Activated CD8-positive, alpha-beta memory T cell treated with anti-CD3 and anti-CD28 coated beads for 48 hours (primary cell): ENCODE measurements at places on chromosomes 11 and 22.
A peak's percentile ranks its signal among the peaks of the same experiment; 100 is the strongest.

- DNase-seq = no peak
Observed at GRCh38 chr22:33034753-33035152, 23.4 kb downstream of the SYN3 start.

GRCh38 chr11:80173371-80174136 lies 732.7 kb upstream of the TENM4 start:
- DNase-seq = no peak

DNA sequence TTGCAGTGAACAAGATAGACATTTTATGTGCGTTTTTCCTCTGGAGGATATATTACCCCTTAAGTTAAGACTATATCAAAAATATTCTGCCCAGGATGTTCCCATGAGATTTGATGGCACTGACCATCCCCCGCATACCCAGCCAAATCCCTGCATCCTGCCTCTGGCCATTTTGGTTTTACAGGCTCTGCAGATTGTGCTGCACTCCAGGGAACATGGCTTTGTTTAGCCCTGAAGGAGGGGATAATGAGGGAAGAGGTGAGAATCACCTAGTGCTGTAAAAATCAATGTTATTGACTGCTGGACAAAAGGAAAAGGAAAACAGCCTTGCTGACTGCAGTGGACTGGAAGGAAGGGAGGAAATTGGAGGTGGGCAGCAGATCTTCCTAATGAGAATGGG lies 717.4 kb downstream of the DLG2 start:
- DNase-seq = no peak

DNA sequence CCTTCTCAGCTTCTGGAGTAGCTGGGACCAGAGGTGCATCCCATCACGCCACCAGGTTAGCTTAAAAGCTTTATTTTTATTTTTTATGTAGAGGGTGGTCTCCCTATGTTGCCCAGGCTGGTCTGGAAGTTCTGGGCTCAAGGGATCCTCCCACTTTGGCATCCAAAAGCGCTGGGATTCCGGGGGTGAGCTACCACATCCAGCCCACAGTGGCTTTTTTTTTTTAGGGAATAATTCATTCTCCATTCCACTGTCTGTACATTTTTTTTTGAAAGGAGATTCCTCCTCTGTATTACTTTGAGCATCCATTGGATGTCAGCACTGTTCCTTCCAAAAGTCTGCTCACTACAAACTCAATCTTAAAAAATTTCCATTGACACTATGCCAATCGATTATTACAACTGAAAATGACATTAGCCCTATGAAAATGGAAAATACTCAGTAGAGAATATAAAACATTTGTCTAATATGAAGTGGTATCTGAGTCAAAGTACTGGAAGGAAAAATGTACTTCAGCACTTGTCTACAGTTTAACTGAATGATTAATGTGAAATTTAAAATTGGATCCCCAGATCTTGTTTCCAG lies 1.3 kb upstream of the LPXN start:
- DNase-seq = no peak

DNA sequence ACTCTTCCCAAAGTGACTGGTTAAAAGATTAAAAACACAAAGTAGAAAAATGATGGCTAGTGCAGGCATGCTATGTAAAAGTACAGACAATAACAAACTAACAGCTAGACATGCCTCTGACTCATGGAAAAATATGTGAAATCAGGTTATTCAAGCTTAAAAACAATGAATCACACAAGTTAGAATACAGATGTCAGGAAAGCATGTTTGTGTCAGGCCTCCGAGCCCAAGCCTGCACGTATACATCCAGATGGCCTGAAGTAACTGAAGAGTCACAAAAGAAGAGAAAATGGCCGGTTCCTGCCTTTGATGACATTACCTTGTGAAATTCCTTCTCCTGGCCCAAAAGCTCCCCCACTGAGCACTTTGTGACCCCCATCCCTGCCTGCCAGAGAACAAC lies 110.1 kb downstream of the NOX4 start:
- no peak for DNase-seq

- no peak for DNase-seq
Observed at GRCh38 chr22:37749831-37750595, 53.2 kb downstream of the TRIOBP start.

DNA sequence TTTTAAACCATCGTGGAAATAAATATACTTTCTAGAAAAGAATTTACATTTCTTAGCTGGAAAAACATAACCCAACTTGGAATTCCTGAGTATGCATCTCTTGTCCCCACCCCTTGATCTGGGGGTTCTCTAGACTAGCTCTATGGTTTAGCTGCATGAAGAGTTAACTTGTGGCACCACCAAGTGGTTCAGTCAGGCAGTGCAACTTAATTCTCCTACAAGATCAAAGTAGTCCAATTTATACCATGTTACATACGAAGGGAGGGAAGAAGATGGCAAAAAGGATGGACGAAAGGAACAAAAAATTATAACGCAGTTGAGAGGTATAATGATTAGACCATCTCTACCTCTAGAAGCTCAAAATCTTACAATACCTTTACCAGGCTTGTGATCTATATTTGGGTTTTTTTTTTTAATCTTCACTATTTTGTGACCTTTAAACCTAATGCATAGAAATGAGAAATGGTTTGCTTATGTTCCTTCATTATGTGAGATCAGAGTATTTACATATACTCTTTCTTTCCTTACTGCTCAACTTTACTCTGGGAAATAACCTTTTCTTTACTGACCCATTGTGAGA lies 28.5 kb upstream of the ALKBH3 start:
- peak; percentile 7 for DNase-seq

GRCh38 chr11:103585911-103586310 lies 450.5 kb upstream of the DDI1 start:
- DNase-seq = no peak

- DNase-seq = no peak
Observed at GRCh38 chr22:35509960-35510359, 30.7 kb upstream of the RASD2 start.

DNA sequence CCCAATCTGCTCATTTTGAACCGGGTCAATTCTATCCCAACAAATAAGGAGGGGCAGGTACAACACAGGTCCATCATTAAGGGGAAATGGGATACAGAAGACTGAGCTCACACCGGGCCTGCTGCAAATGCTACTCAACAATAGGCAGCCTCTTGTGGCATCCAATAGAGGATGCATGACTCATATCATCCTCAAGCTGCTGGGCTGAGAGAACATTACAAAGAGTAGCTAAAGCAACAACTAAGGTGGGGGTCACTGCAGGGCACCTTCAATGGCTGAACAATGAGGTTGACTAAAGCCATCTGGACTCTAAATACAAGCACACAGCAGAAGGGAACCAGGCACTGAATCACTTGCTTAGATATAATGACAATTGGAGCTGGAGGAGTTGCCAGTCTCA lies 130.1 kb upstream of the SYN3 start:
- DNase-seq = no peak

GRCh38 chr11:38448284-38448683 lies 1850.2 kb upstream of the RAG2 start:
- DNase-seq = no peak

DNA sequence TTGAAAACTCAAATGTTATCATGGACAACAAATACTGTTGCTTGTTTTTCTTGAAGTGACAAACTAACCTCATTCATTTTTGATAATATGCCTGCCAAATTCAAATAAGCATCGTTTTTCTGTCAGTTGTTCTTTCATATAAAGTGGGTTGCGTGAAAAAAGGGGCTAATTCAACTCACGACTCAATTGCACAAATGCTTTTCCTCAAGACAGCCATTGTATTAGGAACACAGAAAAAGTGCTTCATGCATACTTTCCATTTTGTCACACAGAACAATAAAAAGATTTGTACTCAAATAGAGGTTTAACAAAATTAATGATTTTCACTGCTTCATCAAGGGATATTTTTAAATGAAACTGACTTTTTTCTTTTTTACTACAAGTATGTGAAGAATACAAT lies 94.6 kb upstream of the ALKBH3 start:
- DNase-seq = no peak

GRCh38 chr11:76161261-76161961 lies 44.9 kb downstream of the WNT11 start:
- DNase-seq = no peak

DNA sequence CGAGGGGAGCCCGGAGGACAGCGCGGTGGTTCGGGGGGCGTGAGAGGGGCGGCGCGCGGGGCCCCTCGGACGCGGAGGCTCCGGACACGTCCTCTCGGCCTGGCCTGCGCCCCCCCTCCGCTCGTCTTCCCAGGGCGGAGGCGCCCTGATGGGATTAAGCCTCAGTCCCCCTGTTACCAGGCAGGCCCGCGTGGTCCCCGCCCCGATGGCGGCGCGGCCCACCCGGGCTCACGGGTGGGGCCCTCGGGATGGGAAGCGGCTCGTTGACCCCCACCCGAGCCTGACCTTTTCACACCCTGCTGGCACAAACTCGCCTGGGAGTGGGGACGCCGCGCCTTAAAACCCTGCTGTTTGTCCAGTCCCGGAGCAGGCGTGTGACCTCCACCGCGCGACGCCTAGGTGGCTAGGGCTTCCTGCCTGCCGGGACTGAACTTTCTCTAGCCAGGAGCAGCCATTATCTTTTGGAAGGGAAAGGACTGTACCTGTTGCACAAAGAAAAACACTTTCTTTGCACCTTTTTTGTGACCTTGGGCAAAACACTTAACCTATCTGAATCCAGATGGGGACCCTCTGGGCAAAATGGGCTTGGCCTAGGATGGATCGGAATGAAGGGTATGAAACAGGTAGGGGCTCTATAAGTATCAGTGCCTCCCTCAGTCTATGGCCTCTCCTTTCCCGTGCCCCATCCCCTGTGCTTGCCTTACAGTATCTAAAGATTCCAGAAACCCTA lies 1.0 kb downstream of the KIAA1671 start:
- no peak for DNase-seq

DNA sequence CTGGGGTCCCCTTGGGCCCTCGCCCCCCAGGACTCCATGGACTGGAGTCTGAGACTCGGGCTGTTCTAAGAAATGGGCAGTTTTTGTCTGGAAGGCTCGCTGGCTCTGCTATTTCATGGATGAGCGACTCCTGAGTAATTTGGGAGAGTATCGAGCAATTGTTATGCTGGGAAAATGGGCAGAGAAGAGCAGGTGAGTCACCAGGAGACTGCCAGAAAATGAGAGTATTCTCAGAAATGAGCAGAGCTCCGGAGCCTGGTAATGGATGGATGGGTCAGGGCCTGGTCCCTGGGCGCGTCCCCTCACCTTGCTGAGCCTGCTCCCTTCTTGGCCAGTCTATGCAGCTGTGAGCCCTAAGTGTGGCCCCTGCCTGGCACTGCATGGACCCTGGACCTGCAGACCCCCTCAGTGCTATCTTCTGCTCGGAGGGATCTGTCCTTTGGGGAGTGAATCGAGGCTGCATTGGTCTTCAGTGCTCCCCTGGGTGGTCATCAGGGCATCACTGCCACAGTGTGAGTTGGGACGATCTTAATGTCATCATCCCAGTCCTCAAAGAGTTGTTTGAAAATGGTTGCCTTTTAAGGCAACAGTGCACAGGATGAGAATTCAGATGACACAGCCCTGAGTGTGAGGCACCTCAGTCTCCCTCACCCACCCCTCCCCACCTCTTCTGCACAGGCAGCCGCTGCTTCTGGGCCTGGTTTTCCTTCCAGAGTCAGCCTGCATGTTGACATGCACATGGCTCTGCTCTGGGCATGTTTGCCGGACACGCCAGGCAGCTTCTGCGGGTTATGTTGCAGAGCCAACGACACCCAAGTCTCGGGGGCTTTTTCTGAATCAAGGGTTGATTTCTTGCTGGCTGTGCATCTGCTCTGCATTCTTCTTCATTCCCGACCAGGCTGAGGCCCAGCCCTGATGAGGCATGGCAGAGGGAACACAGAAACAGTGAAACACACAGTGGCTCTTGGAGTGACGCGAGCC lies 519.0 kb downstream of the TBC1D22A start:
- DNase-seq = no peak

DNA sequence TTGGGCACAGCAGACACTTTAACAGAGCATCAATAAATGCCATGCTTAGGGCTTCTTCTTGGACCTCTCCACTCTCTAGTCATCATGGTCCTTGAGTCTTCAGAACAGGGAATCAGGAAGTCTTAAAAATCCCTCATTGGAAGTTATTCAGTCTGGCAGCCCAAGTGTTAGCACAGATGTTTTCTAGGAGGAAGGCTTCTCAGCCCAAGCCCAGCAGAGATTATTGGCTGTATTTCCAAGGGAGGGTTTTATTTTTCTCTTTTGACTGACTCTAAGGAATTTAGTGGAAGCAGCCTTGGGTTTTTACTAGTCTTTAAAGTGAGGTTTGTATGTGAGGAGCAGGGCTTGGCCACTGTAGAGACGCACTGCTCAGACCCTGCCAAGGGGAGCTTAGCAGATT lies 41.9 kb downstream of the CEP164 start:
- DNase-seq = no peak

GRCh38 chr11:128174465-128175291 lies 412.7 kb downstream of the ETS1 start:
- DNase-seq = no peak

DNA sequence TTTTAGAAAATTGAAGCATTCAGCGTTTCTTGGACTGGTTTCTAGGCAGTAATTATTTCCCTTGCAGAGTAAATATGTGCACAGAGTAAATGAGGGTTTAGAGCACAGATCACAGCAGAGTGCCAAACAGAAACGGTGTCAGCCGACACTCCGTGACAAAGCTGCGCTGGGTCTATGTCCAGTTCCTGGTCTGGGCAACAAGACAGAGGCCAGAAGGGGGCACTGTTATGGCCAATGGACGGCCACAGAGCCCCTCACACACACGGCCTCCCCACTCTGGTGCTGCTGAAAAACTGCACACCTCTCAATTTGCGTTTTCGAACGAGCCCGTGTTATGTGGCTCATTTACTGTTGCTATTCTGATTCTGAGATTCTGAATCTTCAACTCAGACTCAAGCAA lies 180.7 kb downstream of the MPPED1 start:
- no peak for DNase-seq

GRCh38 chr11:111120161-111120560 lies 125.4 kb upstream of the POU2AF2 start:
- DNase-seq = no peak

- DNase-seq = no peak
Observed at GRCh38 chr11:110093407-110094297, 460 bp downstream of the ZC3H12C start.
